Parietal lobe (tissue), 2 donors: ENCODE measurements at places on chromosomes 7 and 10. TPM values are rescaled to one million over a fixed set of nuclear protein-coding genes. Genes with fewer than 3 reads are reported as not detected.

The LHFPL3 gene
- total RNA-seq: 22.5 TPM

The VAX1 gene
- 2.5 TPM for total RNA-seq

The PVRIG gene
- total RNA-seq: not detected

The FXYD4 gene
- total RNA-seq: not detected

The STN1 gene
- 5.0 TPM for total RNA-seq

The CRHR2 gene
- total RNA-seq: 2.8 TPM

The COBL gene
- total RNA-seq: 8.1 TPM

The FOXI2 gene
- not detected for total RNA-seq

The GIMAP5 gene
- total RNA-seq: 2.2 TPM

The HACD1 gene
- total RNA-seq: 23.2 TPM

The FAM221A gene
- total RNA-seq: 16.9 TPM

The HABP2 gene
- total RNA-seq: not detected

The DNAH11 gene
- 3.8 TPM for total RNA-seq

The GNAI1 gene
- 164 TPM for total RNA-seq

The ATRNL1 gene
- total RNA-seq: 468 TPM

The CLRN3 gene
- total RNA-seq: not detected

The MYL10 gene
- not detected for total RNA-seq

The SLC16A9 gene
- total RNA-seq: 9.4 TPM

The GRM8 gene
- total RNA-seq: 5.3 TPM
